Fibroblast of skin of left quadriceps (primary cell): ENCODE measurements at places on chromosomes 5 and 9.
A peak's percentile ranks its signal among the peaks of the same experiment; 100 is the strongest.

- DNase-seq: no peak
Measured at GRCh38 chr5:61701877-61702602, 370.0 kb downstream of the ZSWIM6 start.

- no peak for DNase-seq
Measured at GRCh38 chr5:94674490-94675382, 56.3 kb downstream of the SLF1 start.

DNA sequence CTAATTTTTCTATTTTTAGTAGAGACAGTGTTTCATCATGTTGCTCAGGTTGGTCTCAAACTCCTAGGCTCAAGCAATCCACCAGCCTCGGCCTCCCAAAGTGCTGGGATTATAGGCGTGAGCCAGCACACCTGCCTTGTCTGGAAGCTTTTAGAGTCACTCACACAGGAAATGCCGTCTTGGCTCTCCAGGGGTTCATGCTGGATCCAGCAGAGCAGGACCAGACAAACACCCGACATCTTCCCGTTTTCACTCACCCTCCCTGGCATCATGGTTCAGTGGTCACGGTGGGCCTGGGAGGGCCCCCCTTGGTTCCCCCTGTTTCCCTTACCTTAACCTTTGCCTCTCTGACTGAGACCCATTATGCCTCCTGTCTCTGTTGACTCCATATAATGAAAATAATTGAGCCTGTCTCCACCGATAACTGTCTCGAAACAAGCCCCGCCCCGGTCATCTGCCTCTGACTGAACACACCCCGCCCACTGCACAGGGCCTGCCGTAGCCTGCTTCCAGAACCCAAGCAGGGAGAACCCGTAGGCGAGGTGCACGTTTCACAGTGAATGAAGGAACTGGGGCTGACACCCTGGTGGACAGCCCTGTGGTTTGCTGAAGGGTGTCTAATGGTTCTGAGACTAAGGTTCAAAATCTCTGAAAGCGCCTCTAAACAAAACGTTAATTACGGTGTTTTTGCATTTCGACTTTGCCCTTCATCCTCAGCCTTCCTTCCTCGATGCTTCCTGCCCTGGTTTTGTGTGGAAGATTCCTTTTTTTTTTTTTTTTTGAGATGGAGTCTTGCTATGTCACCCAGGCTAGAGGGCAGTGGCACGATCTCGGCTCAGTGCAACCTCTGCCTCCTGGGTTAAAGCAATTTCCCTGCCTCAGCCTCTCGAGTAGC, 39.7 kb upstream of the SPRY4 start:
- no peak for DNase-seq

GRCh38 chr5:32600054-32600622, 14.8 kb downstream of the SUB1 start:
- DNase-seq: peak; percentile 90

DNA sequence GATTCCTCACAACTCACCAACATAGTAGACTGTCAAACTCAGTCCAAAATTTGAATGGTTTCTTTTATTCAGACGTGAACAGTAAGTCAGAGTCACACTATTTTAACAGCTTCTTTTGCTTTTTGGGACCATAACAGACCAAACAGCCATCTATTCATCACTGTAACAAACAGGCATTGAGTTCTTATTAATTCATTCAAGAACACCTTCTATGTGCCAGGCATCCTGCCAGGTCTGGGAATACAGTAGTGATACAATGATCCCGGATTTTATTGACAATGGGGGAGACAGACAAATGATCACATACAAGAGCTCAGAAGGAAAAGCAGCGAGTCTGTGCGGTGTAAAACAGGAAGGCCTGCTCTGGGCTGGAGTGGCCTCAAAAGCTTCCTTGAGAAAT, 153.3 kb upstream of the ERCC6L2 start:
- DNase-seq: no peak

DNA sequence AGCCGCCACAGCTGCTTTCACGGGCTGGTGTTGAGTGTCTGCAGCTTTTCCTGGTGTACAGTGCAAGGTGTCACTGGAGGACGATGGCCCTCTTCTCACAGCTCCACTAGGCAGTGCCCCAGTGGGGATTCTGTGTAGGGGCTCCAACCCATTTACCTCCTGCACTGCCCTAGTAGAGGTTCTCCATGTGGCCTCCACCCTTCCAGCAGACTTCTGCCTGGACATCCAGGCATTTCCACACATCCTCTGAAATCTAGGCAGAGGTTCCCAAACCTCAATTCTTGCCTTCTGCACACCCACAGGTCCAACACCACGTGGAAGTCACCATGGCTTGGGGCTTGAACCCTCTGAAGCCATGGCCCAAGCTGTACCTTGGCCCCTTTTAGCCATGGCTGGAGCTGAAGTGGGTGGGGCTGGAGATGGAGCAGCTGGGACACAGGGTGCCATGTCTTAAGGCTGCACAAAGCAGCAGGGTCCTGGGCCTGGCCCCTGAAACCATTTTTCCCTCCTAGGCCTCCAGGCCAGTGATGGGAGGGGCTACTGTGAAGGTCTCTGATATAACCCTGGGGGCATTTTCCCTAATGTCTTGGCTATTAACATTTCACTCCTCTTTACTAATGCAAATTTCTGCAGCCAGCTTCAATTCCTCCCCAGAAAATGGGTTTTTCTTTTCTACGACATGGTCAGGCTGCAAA, 82.0 kb downstream of the MLLT3 start:
- no peak for DNase-seq

GRCh38 chr5:33079548-33079947, 361.2 kb upstream of the TARS1 start:
- no peak for DNase-seq

GRCh38 chr9:77729177-77729576, 81.1 kb upstream of the GNA14 start:
- no peak for DNase-seq

GRCh38 chr9:127580366-127580765, 31.7 kb upstream of the STXBP1 start:
- DNase-seq: no peak

GRCh38 chr9:110864011-110864410, 174.3 kb downstream of the LPAR1 start:
- DNase-seq: no peak

- no peak for DNase-seq
Measured at GRCh38 chr5:43353668-43354067, 40.5 kb upstream of the HMGCS1 start.

DNA sequence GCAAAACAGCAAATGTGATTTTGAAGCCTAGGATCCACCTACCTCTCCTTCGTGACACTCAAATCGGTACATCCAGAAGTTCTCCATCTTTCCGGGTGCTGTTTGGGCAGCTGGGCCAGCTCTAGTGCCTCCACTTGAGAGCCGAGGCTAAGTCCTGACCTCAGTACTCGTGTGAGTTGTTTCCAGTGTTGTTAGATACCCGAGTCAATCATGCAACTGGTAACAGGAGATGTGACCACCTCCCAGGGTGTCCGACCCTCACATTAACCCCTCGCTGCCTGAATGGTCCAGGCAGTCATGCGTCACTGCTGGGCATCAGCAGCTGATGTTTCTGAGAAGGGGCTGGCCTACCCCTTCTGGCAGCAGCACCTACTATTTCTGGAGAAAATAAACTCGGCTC, 170.3 kb downstream of the ENTREP1 start:
- no peak for DNase-seq

- no peak for DNase-seq
Measured at GRCh38 chr9:89496645-89497256, 1.2 kb downstream of the SEMA4D start.

GRCh38 chr9:86407022-86407421, 52.8 kb upstream of the TUT7 start:
- no peak for DNase-seq

DNA sequence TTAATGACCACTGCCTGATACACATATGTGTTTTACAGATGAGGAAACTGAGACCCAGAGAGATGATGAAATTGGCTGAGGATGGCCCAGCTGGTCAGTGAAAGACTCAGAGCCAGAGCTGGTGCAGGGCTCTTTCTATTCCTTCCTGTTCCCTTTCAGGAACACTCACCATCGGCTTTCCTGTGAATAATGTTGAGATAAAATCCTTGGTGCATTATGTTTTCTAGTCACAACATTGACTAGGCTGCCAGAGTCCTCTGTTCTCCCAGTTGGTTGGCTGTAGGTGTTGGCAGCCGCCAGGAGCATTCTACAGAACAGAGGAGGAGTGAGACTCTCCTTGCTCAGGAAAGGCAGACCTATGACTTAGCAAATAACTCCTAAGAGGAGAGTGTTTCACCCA, 14.8 kb downstream of the TGFBI start:
- no peak for DNase-seq

DNA sequence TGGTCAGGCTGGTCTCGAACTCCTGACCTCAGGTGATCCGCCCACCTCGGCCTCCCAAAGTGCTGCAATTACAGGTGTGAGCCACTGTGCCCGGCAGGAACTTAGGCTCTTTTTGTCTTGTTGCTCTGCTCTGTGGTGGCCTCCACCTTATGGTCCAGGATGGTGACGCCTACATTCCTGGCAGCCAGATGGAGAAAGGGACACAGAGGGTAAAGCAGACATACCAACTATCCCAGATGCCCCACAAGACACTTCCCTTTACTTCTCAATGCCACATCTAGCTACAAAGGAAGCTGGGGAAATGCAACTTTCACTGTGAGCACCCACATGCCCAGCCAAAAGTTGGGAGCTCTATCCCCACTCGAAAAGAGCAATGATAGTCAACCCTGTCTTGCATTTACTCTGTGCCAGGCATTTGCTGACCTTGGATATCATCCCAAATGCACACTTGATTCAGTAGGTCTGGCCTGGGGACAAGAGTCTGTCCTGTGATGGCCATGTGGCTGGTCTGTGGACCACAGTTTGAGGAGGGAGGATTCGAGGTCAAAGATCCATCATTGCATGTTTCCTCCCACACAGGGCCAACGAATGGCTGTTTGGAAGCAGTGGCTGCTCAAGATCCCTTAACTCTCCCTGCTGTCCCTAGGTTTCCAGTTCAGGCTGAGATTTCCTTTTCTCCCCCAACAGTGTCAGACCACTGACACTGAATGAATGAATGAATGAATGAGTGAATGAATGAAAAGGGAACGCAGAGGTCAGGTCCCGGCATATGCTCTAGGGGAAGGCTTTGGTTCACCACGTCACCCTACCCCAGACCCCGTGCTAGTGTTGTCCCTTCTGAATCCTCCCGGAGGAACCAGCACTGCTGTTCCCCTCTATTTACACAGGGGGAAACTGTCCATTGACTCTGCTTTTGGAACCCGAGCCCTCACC, 1.4 kb upstream of the ERGIC1 start:
- DNase-seq: no peak

DNA sequence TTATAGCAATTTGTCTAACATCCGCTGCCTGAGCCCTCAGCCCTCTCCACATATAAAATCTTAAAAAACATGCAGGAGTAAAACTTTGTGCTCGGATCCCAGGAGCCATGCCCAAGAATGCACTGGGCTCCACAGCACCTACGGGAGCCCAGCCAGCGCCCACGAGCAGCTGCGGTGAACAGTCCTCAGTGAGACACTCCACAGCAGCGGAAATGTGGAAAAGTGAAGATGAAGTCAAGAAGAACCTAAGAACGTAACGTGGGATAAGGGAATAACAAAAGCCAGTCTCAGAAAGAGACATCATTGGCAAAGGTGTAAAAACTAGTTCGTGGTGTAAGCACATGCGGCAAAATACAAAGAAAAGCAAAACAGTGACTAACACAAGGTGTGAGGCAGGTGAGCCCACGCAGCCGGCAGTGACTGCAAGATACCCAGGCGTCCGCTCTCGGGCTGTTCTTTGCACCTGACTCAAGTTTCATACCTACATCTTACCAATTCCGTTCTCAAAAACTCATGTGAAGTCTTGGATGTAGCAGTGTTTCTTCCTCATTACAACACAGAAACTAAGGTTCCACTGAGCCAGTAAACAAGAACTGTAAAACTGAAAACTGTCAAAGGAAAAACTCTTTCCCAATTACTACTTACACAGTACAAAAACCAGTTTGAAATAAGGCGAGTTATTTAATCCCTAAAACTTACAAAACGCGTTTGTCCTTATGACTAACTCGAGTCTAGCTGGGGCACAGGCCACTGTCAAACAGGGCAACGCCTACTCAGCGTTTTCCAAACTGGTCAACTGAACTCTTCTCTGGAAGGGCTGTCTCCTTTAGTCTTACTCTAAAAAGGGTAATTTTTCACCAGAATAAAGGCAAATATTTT, 1.7 kb downstream of the CAMSAP1 start:
- DNase-seq: no peak

DNA sequence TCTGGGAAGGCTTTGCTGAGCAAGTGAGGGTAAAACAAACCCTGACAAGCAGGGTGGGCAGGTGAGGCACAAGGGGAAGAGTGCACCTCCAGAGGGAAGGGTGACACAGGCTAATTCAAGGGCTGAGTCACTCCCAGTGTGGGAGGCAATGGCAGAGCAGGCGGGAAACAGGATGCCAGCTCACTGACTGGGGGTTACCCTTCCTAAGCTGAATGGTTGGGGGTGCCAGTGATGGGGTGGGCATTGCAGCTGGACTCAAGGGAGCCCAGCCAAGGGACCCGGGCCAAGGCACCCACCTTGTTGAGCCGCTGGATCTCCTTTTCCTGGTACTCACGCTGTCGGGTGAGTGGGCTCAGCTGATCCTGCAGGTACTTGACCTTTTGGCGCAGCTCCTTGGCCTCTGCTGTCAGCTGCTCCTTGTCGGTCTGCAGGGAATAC, 18.4 kb downstream of the GPX3 start:
- DNase-seq: no peak

- peak; percentile 4 for DNase-seq
Measured at GRCh38 chr9:17402309-17402708, 176.6 kb upstream of the SH3GL2 start.

DNA sequence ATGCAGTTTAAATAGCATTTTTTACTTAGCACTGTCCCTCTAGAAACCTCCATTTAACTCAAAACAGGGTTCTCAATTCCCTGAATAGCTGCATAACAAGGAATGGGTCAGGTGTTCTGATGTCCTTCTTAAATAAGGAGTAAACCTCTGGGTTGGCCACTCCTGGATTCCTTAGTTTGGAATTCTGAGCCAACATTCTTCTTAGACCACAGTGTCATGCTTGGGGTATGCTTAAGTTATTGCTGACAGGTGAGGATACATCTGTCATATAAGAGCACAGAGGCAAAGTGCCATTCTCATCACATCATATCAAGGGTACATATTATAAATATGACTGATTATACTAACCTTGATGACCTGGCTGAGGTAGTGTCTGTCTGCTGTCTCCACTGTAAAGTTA, 179.9 kb upstream of the SEMA6A start:
- no peak for DNase-seq

DNA sequence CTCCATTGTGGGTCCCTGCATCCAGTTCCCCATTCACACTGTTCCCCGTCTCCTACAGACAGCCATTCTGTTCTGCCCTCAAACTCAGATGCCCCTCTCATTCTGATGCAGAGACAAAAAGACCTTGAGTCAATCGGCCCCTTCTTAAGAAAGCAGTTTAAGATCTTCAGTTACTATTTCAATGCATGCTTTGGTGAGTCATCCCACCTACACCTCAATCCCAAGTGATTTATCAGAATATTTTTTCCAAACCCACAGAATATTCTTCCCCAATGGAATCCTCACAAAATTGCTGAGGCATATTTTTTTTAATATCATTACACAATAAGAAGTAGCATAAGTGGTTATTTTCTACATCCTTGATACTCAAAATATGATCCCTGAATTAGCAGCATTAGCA, 92.4 kb upstream of the SLC1A1 start:
- DNase-seq: peak; percentile 38

- no peak for DNase-seq
Measured at GRCh38 chr5:177361418-177362291, 3.9 kb downstream of the RGS14 start.
